ENCODE measurements at places on chromosomes 2 and 18.

GRCh38 chr18:40868110-40868858 is 1086.8 kb upstream of the PIK3C3 start:
- no peak for DNase-seq

GRCh38 chr2:186399082-186399644 is 86.9 kb upstream of the ZC3H15 start:
- no peak for DNase-seq

DNA sequence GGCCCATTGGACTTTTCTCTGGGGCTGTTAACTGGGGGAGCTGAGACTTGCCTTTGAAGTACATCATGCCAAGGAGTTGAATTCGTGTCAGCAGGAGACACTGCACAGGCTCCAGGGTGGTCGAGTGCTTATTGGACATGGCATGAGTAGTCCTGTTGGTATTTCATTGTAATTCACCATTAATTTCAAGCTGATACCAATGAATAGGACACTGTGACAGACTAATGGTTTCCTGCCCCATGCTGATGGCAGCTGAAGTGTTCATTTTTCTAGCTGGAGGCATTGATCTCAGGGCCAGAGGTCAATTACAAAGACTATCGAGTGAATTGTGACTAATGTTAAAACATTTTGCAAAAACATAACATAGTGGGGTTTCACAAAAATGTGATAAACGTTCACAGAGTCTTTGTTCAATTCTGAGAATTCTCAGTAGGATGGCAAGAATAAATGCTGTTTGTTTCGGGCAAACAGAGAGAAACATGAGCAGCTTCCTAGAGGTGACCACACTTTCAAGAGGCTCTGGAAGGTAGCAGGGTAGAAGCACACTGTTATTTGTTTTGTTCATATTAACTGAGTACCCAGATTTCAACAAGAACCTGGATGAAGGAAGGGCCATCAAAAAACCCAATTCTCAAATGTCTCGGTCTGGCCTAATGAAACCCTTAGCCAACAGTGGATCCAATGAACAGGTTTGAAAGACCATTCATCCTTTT is 90.6 kb upstream of the ARL4C start:
- DNase-seq = no peak

- no peak for DNase-seq
Observed at GRCh38 chr2:68278169-68278568, 25.8 kb upstream of the PPP3R1 start.

GRCh38 chr2:6965071-6965795 is 48.0 kb downstream of the RNF144A start:
- DNase-seq = no peak

- no peak for DNase-seq
Observed at GRCh38 chr18:35143622-35144596, 96.9 kb upstream of the ZNF397 start.

DNA sequence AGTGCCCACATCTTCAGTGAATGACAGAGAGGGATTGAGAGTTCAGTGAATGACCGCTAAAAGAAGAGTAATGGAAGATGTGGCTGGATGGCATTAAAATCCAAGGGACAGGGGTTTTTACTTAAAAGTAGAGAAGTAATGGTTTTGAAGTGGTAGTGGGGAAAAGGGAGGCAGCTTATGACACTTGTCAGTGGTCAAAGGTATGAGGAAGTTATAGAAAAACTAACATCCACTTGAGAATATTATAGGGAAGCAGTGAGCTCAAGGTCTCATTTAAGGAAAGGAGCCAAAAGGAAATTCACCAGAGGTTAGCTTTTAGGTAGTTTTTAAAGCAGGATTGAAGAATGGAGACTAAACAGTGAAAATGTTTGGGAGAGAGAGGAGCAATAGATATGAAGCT is 24.3 kb downstream of the CDK15 start:
- DNase-seq = no peak

DNA sequence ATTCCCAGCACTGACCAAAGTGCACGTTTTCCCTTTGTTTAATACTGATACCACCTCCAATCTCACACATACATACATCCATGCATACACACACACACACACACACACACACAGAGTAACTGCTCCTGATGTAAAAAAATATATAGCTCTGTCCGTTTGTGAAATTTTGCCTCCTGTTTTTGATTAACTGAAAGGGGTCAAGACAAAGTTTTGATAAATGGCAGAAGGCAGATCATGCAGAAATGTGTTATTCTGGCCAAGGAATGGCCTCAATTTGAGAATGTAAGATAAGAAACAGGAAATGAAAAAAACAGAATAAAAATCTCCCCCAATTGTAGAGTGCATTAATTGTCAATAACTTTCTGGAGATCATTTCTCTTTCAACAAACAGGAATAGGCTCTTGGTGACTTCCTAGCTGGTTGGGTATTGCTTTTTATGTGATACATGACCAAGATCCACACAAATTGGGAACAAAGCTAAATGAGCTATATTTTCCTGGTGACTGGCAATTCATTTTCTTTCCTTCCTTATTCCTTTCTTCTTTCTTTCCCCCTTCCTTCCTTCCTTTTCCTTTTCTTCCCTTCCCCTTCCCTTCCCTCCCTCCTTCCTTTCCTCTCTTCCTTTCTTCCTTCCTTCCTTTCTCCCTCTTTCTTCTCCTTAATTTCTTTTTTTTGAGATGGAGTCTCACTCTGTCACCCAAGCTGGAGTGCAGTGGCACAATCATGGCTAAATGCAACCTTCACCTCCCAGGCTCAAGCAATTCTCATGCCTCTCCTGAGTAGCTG is 88.9 kb upstream of the PMAIP1 start:
- no peak for DNase-seq

DNA sequence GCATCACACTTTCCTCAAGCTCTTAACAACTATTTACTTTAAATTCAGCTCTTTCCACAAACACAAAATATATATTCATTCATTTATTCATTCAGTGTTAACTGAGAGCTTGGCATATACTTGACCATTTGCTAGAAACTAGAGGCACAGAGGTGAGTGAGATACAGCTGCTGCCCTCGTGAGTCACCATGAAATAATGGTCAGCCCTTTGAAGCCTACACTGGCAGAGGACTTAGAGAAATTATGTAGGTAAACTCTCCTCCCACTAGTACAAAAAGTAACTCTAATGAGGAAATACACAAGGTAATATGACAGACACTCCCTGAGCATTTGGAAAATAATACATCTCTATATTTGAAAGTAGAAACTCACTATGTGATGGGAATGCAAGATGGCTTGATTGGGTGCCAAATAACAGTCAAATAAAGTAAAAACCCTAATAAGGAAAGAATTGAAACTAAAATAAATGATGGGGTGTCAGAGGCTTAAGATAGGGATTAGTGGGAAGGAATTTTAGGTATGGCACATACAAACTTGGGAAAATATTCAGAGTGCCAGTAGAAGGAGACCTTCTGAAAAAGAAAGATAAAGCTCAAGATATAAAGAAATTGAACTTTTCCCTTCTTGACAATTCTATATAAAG is 61.1 kb downstream of the ANTXR1 start:
- DNase-seq = no peak

Data from stimulated activated CD4-positive, alpha-beta T cell treated with anti-CD3 and anti-CD28 coated beads, TNF-alpha, amount 100 ng/mL, for 48 hours (primary cell).